ENCODE measurements at places on chromosomes 3 and 15.

GRCh38 chr15:55124616-55125015, 72.1 kb downstream of the RSL24D1 start:
- no peak for DNase-seq

GRCh38 chr3:168485936-168486335, 390.2 kb upstream of the GOLIM4 start:
- no peak for DNase-seq

DNA sequence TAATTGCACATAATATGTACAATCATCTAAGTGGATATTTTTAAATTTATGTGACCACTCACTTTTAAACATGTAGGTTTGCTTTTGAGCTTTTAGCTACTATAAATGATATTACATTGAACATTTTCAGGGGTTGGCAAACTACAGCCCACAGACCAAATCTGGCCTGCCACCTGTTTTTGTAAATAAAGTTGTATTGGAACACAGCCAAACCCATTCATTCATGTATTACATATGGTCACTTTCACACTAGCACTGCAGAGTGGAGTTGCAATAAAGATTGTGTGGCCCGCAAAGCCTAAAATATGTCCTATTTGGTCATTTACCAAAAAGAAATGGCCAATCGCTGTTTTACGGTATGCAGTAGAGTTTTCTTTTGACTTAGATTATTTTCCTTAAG, 21.2 kb downstream of the CMTM7 start:
- DNase-seq, result no peak

- no peak for DNase-seq
These were observed 65.1 kb downstream of the HCN4 start for GRCh38 chr15:73303636-73304035.

GRCh38 chr15:61053401-61053965, 175.6 kb downstream of the RORA start:
- DNase-seq, result no peak

DNA sequence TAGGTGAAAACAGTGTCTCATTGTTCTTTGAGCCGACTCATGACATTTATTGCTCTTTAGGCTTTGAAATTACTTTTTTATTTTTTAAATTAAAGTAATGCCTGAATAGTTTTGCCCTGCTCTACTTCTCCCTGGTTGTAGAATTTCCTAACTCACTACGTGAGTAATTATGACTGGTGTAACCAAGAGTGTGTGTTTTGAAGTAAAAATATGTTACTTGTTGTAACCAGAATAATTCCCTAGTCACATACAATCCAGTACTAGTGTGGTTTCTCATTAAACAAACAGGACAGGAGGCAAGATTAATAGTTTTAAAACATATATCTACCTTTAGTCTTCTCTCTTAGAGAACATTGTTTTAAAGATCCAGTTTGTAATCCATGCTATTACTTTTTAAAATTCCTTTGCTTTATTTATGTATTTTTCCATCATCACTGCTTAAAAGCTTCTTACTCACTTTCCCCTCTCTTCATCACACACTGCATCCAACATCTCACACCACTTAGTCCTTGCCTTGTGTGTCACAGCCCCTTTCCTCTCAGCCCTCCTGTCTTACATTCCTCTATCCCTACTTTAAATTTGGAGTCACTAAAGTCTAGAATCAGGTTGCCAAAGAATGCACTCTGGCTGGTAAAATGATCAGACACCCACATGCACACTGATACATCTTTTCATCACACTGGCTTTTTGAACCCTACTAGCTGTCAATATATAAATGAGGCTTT, 219.7 kb downstream of the WNT5A start:
- no peak for DNase-seq

GRCh38 chr3:33144433-33144832, 30.6 kb downstream of the CRTAP start:
- DNase-seq, result no peak

DNA sequence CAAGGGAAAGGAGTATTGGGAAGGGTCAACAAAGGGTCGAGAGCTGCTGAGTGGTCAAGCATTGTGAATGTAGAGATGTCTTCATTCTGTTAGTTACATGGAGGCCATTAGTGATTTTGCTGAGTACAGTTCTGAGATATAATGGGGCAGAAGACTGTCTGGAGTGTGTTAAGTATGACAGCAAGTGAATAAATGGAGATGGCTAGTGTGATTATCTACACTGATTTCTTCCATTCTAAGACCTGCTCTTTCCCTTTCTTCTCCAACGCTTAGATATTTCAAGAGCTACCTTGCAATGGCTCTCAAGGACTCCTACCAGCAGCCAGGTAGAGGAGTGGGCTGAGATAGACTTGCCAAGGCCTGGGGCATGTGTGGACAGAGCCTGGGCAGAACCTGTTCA, 216.5 kb downstream of the MFSD1 start:
- no peak for DNase-seq

- no peak for DNase-seq
These were observed 37.7 kb upstream of the CDCP1 start for GRCh38 chr3:45183872-45184262.

DNA sequence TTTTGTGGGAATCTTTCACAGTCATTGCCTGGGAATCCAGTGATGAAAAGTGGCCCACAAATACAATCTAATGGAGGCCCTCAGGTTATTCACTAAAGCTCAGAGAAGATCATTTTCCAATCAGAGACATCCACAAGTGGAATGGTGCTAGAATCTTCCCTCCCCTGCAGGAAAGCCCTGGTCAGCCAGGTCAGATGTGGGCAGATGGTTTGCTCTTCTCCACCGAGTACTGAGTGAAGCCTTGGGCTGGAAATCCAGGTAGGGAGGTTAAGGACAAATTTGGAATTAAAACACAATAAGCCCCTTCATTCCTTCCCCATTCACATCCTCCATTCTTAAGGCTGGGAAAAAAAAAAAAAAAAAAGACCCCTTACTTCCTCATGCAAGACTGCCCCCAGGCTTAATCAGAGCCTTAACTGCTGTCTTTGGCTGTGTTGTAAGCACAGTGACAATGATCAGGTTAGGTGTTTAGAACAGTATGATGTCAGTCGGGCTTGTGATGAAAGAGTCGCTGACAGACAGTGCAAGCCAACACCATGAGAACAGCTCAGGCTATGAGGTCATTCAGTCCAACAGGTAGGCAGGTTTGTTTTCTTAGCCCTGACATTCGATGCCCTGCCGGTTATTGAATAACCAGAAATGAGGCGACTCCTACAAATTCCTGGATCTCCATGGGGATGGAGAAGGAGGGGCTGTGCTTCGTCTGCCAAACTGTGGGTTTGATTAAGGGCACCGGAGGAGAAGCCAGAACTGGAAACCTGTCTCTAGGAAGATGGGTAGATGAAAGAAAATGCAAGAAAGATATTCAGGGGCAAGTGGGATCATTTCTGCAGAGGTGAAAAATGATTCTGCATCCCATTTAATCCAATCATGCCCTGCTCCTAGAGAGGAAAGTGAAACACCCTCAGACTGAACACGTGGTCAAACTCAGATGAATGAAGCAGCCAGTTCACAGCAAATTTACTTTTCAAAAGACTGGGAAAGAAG, 23.5 kb upstream of the HES1 start:
- peak; percentile 61 for DNase-seq
